ENCODE measurements at places on chromosomes 12 and 14.
A peak's percentile ranks its signal among the peaks of the same experiment; 100 is the strongest.

DNA sequence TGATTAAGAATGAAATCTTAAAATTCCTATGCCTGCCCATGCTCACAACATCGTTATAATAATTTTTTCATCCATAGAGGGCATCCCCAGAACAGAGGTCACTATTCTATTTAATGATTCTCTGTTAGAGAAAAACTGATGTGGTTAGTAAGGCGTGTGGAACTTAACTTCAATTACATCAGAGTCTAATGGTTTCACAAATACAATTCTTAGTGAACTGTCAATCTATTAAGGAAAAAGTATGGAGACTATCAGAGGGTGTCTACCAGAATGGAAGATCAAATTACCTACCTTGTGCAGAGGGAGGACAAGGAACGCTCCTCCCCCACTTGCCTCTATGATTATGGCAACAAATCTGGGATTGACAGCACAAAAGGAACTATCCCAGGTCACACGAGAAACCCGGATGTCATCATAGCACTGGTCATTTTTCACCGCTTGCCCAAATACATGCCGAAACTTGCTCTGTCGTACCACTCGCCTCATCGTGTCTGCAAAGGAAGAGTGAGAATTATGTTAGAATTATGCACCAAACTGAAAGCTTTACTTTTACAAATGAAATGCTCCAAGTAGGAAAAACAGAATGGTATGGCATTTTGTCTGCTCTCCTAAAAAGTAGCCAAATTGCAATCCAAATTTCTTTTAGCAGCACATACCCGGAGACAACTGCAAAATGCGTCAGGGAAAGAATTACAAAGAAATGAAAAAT, 30.3 kb downstream of the CORO1C start:
- DNase-seq, result no peak

DNA sequence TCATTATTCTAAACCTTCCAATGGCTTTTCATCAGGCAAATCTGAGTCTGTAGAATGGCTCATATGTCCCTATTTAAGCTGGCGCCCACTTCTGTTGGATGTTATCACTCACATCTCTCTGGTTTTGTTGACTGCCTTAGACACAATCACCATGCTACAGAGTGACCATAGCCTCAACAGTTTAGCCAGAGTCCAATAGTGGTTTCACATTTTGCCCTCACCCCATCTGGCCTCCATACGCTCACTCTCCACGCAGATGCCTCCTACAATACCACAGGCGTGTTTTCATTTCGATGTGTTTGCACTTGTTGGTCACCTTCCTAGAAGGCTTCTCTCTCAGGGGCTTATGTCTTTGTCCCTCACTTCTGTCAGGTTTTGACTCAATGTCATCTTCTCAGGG, 3.4 kb downstream of the KLRB1 start:
- no peak for DNase-seq

GRCh38 chr14:106417224-106418049, 891.1 kb downstream of the TMEM121 start:
- DNase-seq, result peak; percentile 99

GRCh38 chr14:104382361-104383087, 197.0 kb upstream of the C14orf180 start:
- no peak for DNase-seq

- no peak for DNase-seq
Measured at GRCh38 chr14:48275301-48275700, 599.9 kb upstream of the MDGA2 start.

Measured in stimulated activated CD4-positive, alpha-beta T cell treated with anti-CD3 and anti-CD28 coated beads, TNF-alpha, amount 100 ng/mL, for 24 hours (primary cell).